ENCODE measurements at places on chromosomes 3 and 15.

DNA sequence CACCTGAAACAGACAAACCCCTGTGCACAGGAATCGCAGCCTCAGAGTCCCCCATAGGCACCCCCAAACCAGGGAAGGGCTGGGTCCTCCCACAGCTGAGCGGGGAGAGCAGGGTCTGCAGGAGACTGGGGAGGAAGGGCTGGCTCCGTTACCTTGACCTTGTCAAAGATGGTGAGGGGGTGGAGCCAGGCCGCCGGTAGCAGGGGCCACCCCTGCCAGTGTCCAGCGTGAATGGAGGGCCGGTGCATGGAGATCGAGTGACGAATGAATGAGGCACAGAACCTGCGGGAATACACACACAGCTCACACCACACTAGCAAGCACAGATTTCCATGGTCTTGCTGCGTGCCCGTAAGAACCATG is 102.2 kb downstream of the TMEM266 start:
- no peak for DNase-seq

- DNase-seq = no peak
These were observed 64.5 kb downstream of the MDFIC2 start for GRCh38 chr3:70247955-70248354.

GRCh38 chr3:16512435-16513140 is 911 bp downstream of the RFTN1 start:
- DNase-seq = peak; percentile 63

DNA sequence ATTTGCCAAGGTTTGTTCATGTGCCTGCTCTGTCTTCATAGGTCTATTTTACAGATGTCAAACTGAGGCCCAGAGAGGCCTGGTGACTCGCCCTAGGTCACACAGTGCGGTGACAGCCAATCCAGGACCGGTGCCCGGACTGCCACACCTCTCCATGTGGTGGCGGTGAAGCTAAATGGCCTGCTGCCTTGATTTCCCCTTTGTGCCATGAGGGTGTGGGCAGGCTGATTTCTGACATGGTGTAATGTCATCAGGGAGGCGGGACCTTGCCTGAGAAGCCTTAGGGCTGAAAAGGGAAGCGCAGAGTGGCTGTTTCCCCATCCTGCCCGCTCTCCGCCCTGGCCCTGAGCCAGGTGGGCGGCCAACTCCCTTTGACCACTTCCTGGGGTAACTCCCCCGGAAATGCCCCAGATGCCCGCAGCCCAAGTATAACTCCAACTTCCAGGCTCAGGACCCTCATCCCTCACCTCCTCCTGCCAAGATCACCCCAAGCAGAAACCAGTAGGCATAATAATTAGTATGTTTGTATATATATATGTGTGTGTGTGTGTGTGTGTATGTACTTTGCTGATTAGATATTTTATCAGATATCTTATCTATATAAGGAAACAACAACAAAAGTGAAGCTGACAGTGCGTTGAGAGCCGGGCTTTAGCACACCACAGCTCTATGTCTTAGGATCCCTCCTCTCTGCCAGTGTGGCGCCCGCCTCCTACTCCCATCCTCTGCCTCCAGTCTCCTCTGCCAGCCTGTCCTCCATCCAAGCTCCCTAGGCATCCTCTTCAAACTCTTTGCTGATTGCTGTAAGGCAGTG is 63.9 kb downstream of the IQSEC1 start:
- peak; percentile 97 for DNase-seq

DNA sequence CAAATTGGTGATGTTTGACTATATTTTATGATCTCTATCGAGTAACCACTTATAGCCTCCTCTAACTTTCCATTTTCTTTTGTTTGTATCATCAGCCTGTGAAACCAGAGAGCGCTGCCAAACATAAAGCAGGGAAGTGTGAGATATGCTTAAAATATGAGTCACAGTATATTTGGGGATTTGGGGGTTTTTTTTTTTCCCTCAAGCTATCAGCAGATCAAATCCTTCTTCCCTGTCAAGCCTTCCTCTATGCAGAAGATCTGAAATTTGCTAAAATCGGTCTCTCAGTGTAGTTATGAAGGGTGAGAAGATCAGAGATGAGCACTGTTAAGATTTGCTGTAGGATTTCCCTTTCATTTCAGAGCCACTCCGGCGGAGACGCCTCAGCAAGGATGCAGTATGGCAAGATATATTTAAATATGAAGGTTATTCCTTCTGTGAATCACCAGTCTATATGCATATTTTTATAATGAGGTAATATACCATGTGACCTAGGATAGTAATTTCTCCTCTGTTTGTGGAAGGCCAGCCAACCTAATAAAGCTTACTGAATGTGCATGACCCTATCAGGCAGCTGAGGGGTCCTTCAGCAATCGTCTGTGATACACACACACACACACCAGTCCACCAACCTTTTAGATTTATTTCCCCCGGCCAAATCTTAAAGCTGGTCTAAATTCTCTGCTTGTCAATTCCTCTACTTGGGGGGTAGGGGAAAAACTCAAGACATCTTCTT is 474.1 kb downstream of the FOXP1 start:
- no peak for DNase-seq

DNA sequence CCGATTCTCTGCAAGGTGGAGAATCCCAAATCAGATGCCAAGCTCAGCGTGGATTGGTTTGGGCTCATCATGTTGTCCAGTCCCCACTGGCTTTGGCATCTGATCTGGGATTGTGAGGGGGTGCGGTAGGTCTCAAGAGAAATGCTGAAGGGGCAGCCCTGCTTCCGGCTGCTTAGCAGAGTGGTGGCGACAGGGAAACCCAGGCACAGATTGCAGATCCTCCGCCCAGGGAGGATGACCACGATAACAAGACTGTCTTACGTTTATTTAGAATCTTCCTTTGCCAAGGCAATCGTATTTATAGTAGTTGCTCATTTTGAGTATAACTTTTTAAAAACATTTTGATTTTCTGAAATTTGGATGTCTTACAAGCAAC is 61.1 kb downstream of the SLC12A8 start:
- no peak for DNase-seq

- no peak for DNase-seq
These were observed 1242.5 kb upstream of the GBE1 start for GRCh38 chr3:83003917-83004316.

DNA sequence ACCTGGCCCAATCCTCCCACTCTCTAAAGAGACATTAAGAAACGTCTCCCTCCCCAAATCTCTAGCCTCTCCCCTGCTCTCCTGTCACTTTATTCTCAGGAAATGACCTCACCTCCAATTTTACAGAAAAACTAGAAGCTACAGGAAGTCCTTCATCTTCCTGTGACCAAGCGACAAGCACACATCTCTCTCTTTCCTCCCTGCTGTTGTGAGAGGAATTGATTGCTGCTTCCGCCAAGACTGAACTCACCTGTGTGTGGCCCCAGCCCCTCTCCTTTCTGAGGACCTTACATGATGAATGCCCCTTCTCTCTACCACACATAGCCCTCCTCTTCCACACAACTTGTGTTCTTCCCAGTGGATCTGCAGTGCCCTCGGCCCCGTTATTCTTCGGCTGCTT is 18.2 kb downstream of the DNAJB8 start:
- no peak for DNase-seq

- peak; percentile 23 for DNase-seq
These were observed 85.1 kb upstream of the SAMMSON start for GRCh38 chr3:69914395-69914794.

- no peak for DNase-seq
These were observed 259.8 kb upstream of the CTDSPL start for GRCh38 chr3:37601832-37602231.

- no peak for DNase-seq
These were observed 49.1 kb downstream of the PLS1 start for GRCh38 chr3:142645236-142645793.

GRCh38 chr3:32865383-32865782 is 47.6 kb downstream of the TRIM71 start:
- no peak for DNase-seq

- DNase-seq = peak; percentile 49
These were observed 285.1 kb upstream of the STAC start for GRCh38 chr3:36095238-36095637.

GRCh38 chr3:10817506-10817905 is 1.5 kb downstream of the SLC6A11 start:
- DNase-seq = no peak

DNA sequence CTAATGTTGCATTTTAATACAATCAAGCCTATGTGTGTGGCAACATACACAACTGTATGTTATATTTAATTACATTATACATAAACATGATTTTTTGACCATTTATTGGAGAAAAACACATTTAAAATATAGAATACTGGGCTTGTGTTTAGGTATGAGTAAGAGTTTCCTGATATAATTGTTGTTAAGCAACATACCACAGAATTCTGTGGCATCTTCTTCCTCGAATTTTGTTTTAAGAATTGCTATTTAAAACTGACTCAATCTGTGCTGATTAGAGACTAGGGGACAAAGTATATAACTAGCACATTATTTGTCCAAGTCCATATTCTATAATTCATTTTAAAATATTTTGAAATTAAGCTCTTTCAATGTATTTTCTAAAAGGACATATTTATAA is 376.8 kb upstream of the THBS1 start:
- no peak for DNase-seq

DNA sequence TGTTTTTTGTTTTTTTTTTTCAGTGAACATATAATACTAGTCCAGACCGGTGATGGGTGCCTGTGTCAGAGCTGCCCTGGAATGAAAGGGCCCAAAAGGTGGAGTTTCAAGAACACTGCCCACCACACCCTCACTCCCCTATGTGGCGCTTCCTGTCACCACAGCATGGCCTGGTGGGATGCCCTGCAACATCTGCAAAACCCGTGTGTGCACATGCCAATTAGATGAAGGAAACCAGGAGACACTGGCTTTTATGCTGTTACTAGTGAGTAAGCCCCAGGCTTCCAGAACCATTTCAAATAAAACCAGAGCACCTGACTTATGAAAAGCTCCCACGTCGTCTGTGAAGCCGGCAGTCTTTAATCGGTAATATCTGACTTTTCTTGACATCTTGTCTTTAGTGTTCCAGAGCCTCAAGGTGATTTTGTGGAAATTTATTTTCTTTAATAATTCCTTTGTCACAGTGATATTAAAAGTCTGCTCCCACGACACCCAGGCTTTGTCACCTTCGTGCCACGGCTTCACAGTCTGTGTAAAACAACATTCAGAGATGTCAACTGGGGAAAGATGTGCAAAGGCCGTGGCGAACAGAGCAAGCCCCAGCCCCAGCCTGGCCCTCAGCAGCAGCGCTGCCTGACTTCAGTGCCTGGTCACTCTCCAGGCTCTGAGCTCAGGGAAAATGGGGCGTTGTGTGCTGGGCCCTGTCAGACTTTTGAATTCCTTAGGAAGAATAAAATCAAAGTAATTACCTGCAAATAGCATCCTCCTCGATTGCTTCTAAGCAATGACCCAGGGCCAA is 6.4 kb downstream of the CFAP92 start:
- no peak for DNase-seq

DNA sequence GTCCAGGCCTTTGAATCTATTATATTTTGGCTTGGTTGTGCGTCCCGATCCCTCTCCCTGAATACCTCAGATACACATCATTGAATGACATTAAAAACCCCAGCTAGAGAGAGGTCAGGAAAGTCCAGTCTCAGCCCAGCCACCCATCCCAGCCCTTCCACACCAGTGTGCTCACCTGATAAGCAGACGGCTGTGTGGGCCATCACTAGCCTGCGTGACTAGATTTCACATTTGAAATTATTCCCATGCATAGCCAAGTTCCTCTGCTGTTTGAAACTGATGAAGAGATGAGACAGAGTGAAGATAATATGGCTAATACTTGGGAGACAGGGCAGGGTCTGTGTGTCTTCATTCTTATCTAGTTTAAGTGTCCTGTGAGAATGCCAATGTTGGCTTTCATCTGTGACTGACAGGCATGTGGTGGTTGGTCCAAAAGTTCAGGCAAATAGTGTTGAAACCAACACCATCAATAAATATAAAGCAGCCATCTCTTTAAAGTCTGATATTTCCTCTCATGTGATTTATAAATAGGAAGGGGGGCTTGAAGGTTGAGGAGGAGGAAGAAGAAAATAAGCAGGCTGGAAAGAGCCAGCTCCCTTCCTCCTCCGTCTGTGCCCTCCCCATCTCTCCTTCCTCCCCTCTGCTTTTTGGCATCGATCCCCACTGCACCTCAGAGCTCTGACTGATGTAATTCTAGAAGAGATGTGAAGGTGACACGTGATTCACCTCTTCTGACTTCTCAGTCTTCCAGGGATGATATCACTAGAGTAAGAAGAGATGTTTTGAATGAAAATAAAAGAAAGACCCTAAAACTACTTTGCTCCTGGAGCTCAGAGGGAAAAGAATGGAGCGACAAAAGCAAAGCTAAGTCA is 5.1 kb downstream of the FAM43A start:
- DNase-seq = no peak

GRCh38 chr15:76147906-76148570 is 88.3 kb downstream of the TMEM266 start:
- peak; percentile 71 for DNase-seq

DNA sequence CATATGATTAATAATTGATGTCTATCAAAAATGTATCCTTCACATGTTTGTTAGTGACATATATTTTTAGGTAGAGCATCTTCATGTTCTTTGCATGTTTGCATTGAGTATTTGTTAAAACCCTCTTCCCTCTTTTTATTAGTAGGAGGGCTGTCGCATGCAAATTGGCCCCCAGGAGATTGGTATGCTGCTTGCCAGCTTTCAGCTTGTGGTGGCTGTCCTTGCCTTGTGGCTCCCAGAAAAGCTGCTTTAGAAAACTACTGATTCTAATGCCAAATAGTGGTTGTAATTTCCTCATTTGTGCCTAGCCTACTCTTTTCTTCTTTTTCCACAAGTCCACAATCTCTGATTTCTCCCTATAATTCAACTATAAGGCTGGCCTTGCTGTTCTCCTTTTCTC is 886.8 kb downstream of the VGLL3 start:
- no peak for DNase-seq

DNA sequence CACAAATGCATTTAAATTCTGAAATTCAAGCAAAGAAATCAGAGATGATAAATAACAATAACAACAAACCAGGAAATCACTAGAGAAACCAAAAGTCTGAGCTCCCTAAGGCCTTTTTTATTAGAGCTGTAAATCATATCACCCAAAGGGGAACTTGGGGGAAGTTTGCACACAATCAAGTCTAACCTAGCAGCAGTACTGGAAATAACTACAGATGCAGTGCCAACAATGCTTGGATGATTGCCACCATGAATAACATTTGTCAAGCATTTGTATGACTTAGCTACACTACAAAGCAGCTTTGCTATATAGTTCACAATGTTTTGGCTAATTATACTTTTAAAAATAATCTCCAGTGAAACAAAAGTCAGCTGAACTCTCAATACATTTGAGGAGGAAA is 27.8 kb downstream of the SHQ1 start:
- peak; percentile 58 for DNase-seq

GRCh38 chr3:11671648-11672100 is 28.0 kb upstream of the VGLL4 start:
- DNase-seq = peak; percentile 37

GRCh38 chr3:72728958-72729467 is 119.2 kb downstream of the SHQ1 start:
- DNase-seq = no peak
